ENCODE measurements at places on chromosomes 2 and 18.

- DNase-seq = no peak
Measured at GRCh38 chr2:207061181-207061580, 104.6 kb downstream of the KLF7 start.

DNA sequence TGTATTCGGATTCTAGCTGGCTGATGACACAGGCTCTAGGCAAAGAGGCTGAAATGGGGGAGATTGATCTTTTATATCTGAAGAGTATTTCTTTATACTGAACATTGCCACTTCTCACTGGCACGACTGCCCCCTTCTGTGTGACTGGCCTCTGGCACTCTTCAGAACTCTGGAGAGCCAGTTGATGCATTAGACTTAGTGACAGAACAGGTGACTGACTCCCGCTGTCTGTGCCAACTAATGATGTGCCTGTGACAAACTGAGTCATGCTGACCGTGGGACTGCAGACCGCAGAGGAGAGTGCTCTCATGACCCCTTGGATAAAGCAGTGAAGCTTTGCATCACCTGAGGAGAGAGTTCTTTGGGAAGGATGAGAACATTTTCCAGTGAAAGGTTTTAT is 14.4 kb downstream of the MGAT5 start:
- DNase-seq = no peak

- no peak for DNase-seq
Measured at GRCh38 chr2:122191331-122191730, 435.9 kb downstream of the TSN start.

- DNase-seq = no peak
Measured at GRCh38 chr2:196390243-196391148, 219.1 kb upstream of the STK17B start.

DNA sequence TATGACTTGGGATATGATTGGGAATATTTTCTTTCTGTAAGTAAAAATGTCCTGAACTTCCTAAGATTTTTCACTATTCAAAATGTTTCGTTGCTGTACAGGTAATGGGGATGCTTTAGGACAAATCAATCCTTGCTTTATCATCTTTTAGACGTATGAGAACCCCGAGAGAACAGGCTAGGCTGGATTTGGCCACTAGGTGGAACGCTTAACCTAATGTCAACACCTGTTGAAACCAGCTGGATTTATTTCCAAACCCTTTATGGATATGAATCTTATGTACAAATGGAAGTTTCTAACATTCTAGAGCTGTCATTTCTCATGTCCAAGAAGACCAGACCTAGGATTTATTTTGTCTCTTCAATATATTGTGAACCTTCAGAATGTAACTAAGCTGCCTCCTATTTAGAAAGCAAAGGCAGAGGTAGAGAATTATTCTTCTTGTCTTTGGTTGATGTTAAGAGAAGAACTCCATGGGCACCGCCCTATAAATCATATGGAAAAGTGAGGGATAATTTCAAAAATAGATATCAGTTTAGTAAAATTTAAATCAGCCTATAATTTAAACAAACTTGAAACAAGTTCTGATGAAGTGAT is 96.7 kb downstream of the PMAIP1 start:
- DNase-seq = peak; percentile 18

GRCh38 chr2:96965781-96966514 is 20.4 kb downstream of the FAM178B start:
- no peak for DNase-seq
